ENCODE measurements at places on chromosomes 16 and 17. TPM values are rescaled to one million over a fixed set of nuclear protein-coding genes. Genes with fewer than 3 reads are reported as not detected.

GRCh38 chr16:79215289-79215688 is 385.2 kb downstream of the MAF start:
- no peak for DNase-seq

- no peak for DNase-seq
Measured at GRCh38 chr16:23640615-23640930, 537 bp downstream of the PALB2 start.

- DNase-seq: no peak
Measured at GRCh38 chr17:4476017-4476416, 22.7 kb upstream of the SPNS2 start.

- DNase-seq: no peak
Measured at GRCh38 chr16:77834635-77835540, 46.5 kb downstream of the VAT1L start.

GRCh38 chr17:82519971-82520903 is 705 bp downstream of the FOXK2 start:
- DNase-seq: peak; percentile 68

DNA sequence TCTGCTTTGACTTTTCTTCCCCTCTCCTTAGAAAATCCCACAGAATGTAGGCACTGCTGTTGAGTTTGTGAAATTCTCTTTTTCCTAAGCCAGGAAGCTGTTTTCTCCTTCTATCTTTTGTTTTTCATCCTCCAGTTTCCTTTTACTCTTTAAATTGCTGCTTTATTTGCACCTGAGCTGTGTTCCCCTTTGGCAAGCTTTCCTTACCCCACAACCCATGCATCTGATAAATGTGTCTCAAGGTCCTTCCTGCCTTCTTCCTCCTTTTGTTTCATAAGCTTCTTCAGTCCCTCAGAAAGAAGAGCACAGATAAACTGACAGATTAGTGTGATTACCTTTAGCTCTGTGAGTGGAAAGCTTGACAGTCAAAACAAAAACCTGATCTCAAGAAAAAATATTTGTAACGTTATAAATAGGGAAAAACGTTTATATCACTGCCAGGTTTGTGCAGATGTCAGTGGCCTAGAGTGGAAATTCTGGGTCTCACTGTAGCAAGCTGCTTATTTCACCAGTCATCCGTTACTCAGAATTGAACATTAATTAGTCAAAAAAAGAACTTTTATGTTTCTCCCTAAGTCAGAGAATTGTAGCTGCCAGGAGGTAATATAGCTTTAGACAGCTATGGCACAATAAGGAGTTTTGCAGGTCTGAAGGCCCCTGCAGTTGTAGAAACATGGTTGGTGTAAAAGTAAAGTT is 23.6 kb downstream of the GSDMB start:
- no peak for DNase-seq

DNA sequence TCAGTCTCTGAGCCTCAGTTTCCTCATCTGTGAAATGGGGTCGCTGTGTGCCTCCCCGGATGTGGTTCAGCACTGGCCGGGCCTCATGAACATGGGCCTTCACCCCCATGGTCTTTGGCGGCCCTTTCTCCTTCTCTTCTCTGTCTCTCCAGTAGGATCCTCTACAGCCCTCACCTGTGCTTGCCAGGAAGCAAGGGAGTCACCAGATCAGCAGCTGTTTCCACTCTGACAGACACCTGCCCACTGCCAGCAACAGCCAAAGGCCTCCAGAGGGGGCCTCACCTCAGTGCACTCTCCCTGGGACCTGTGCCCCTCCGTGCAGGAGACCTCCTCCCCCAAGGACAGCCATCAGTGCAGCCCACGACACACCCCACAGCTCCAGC is 89.4 kb downstream of the C16orf78 start:
- no peak for DNase-seq

- DNase-seq: no peak
Measured at GRCh38 chr17:9162275-9162985, 141.1 kb downstream of the NTN1 start.

DNA sequence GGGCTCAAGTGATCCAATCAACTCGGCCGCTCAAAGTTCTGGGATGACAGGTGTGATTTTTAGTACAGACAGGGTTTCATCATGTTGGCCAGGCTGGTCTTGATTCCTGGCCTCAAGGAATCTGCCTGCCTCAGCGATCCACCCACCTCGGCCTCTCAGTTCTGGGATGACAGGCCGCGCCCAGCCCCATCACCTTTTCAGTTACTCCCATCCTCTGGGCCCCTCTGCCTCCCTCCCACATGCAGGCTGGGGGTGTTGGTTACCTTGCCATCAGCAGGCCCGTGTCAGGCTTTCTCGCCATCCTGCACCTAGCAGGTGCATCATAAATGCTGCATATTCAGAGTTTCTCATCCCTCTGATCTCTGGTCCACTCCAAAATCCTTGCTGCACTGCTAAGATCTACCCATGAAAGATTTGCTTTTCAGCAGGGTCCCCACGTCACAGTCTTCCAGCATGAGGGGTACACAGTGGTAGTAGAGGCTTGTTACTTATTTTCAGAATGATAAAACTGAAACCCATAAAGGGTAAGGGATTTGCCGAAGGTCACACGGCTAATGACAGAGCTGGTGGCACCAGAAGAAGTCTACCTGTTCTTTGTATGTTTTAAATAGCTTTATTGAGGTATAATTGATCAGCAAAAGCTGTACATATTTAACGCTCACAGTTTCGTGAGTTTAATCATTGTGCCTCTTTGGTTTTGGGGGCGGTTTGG is 16.6 kb downstream of the PMM2 start:
- no peak for DNase-seq

DNA sequence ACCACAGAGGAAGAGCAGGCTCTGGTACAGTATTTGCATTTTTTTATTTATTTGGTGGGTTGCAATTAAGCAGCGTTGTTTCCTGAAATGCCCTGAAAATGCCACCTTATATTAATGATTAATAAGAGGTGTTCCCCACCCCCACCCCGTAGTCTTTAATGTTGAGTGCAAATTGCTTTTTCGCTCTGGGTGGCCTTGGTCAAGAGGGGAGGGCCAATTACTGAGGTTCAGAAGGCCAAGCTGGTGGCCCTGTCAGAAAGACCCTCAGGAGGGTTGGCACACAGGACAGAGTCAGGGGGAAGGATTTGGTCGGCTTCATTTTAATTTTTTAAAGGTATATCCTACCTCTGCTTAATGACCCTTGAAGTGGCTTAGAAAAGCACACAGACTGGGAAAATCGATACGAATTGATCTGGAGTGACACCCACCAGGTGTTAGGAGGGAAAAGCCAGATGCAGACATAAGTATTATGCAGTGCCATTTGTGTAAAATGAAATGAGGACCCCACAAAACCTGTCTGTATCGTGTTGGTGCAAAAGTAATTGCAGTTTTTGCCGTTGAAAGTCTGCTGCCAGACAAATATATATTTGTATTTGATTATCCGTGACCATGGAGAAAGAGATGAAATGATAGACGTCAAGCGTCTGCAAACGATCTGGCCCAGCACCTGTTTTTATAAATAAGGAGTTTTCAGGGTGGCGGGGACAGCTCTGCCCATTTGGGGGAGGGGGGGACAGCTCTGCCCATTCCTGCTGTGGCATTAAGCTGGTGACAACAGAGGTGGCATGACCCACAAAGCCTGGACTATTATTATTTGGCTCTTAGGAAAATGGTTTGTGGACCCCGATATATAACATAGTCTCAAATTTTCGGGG is 143.8 kb upstream of the PLCG2 start:
- no peak for DNase-seq

- DNase-seq: no peak
Measured at GRCh38 chr17:43722870-43723665, 35.5 kb downstream of the SOST start.

- DNase-seq: peak; percentile 32
Measured at GRCh38 chr17:4182043-4182442, 39.0 kb downstream of the CYB5D2 start.

Gene CCL8
- 10.3 TPM for total RNA-seq

Gene SCGB1C2
- not detected for total RNA-seq

Gene ALDH3A1
- total RNA-seq: 0.76 TPM

Gene NPIPB5
- total RNA-seq: 320 TPM

Gene HOXB5
- 2.4 TPM for total RNA-seq

Gene DPEP1
- total RNA-seq: not detected

Gene MFSD6L
- not detected for total RNA-seq

Gene NPW
- 0.36 TPM for total RNA-seq

Data from sciatic nerve (tissue), 2 donors.